ENCODE measurements at places on chromosomes 11 and 22.

DNA sequence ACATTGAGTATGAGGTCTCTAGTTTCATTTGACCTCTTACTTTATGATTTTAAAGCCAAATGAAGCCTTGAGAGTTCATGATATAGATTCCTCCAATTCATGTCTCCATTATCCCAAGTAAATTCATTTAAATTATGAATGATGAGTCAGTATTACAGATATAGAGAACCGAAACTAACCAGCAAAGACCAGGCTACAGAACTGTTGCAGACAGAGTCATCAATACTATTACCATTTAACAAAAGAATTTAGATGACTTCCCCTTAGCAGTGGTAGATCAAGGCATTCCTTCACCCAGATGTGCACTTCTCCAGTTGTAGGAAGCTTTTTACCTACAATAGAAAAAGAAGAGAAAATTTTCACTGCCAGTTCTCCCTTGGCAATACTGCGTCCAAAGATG, 11.8 kb upstream of the CCDC89 start:
- DNase-seq, result no peak

GRCh38 chr11:63765688-63766241, 2.8 kb downstream of the ZFTA start:
- DNase-seq, result no peak

- no peak for DNase-seq
Measured at GRCh38 chr11:121613724-121614123, 161.0 kb upstream of the SORL1-AS1 start.

GRCh38 chr11:35621620-35622019, 3.4 kb downstream of the FJX1 start:
- no peak for DNase-seq

- no peak for DNase-seq
Measured at GRCh38 chr11:1970956-1971355, 23.8 kb downstream of the MRPL23 start.

DNA sequence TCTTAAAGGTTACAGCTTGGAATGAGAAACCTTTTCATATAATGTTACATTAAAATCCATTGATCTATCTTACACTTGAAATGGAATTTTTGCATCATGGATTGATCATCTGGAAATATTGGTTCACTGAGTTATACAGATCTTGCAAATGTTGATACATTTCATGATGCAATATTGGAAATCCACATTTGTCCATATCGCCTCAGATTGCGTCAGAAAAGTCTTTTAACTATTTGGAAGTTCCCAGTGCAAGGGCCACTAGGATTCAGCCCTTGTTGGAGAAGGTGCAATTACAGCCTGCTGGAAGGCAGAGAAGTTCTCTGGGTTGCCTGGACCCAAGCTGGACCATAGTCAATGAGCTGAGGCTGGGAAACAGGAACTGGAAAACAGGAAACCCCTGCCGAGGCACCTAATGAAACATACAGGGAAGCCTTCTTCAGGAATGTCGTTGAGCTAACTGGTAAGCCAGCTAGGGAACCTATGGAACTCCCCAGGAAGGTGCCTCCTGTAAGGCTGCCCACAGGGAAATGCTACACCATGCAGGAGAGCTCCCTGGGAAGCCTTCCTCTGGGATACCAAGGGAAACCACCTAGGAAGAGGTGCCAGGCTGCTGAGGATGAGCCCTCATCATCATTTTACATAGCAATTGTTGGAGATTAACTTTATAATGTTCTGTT, 600.4 kb upstream of the CADM1 start:
- no peak for DNase-seq

- DNase-seq, result no peak
Measured at GRCh38 chr11:43649501-43649900, 31.0 kb upstream of the HSD17B12 start.

DNA sequence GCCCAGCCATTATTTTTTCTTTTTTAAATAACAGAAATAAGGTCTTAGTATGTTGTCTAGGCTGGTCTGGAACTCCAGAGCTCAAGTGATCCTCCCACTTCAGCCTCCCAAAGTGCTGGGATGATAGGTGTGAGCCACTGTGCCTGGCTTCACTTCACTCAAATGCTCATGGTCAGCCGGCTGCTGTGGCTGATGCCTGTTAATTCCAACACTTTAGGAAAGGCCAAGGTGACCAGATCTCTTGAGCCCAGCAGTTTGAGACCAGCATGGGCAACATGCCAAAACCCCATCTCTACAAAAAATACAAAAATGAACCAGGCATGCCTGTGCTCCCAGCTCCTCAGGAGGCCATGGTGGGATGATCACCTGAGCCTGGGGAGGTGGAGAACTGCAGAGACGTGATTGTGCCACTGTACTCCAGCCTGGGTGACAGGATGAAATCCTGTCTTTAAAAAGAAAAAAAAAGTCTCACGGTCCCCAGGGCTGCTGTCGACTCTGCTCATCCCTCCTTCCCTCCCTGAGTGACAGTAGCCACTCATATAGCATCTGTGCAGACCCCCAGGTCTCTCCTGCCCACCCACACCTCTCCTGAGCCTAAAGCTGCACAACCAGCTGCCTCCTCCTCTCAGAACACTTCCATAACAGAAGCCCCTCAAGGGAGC, 3.6 kb downstream of the YDJC start:
- no peak for DNase-seq

DNA sequence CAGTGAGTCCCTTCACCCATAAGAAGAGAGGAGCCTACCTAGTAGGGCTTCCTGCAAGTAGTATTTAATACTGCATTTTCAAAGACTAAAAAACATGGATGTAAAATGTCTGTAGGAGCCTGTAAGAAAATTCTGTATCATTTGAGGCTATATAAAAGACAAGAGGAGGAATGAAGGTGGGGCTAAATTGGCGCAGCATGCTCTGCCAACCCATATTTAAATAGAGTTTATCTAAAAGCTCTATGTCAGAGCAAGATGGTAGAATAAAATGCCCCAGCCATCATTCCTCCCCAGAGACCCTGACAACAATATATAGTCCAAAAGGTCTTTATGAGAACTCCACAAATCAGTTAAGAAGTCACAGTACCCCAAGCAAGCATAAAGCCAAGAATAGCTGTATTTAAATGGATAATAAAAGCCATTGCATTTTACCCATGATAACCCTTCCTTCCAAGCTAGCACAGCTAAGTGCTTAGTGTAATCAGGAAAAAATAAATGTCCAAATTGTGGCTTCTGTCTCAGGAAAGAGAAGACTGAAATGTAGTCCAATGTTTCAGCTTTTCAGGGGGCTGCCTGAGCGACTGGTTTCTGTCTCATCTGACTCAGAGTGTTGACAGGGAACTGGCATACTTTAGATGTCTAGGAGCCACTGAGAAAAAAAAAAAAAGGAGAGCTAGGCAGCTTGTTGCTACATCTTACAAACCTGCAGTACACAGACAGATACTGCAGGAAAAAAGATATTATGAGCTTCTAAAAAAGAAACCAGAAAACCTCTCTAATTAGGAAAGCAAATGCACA, 258.6 kb downstream of the METTL15 start:
- DNase-seq, result no peak

DNA sequence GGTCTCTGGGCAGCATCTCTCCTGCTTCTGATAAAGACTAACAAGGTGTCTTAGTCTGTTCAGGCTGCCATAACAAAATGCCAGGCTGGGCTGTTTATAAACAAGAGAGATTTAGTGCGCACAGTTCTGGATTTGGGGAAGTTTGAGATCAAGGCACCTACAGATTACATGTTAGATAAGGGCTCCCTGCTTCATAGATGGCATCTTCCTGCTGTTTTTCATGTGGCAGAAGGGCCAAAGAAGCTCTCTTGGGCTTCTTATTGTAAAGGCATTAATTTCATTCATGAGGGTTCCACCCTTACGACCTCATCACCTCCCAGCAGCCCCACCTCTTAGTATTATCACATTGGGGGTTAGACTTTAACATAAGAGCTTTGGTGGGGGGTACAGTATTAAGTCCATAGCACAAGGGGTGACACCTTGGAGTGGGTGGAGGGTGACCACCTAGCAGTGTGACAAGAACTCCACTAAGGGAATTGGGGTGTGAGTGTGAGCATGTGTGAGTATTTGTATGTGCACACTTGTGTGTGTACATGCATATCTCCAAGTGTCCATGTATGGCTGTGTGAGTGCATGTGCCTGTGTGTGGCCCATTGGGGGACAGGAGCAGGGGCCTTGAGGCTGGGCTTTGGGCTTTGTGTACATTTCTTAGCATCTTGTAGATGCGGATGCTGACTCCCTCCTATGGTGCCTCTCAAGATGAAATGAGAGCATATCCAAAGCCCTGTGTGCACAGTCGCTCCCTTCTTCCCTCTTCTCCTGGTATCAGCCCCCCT, 42.7 kb downstream of the BCR start:
- DNase-seq, result no peak

GRCh38 chr11:118471030-118471429, 34.7 kb downstream of the KMT2A start:
- DNase-seq, result no peak

GRCh38 chr11:114377612-114378267, 22.6 kb downstream of the C11orf71 start:
- DNase-seq, result no peak

DNA sequence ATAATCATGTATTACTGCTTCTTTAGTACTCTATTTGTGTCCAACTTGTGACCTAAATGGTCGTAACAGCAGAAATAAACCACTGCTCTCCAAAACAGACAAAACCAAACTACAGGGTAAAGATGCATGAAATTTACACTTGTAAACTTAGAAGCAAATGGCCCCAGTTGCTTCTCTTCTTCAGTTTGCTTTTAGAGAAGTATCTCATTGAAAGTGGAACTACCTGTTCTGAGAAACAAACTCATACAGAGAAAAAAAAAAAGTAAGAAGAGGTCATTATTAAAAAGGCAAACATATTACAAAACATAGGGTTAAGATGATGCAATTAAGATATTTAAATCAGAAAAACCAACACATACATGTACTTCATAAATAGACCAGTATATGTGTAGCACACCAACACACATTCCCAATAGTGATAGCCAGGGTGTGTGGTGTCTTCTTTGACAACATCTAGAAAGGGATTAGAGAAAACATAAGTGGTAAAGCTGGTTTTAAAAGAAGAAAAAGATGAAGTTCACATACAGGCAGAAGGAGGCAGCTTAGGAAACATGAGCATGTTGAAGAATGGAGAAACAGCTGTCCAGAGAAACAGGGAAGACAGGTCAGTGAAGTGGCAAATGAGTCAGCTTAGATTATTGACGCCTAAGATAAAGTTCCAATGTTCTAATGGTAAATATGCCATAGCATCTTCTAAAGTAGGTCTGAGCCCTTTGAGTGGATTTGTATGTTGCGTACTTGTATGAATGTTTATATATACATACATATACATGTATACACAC, 844.7 kb upstream of the CCDC90B start:
- DNase-seq, result no peak

GRCh38 chr11:14015711-14016110, 53.2 kb downstream of the SPON1 start:
- no peak for DNase-seq

GRCh38 chr22:33404723-33405122, 346.5 kb upstream of the SYN3 start:
- DNase-seq, result no peak

DNA sequence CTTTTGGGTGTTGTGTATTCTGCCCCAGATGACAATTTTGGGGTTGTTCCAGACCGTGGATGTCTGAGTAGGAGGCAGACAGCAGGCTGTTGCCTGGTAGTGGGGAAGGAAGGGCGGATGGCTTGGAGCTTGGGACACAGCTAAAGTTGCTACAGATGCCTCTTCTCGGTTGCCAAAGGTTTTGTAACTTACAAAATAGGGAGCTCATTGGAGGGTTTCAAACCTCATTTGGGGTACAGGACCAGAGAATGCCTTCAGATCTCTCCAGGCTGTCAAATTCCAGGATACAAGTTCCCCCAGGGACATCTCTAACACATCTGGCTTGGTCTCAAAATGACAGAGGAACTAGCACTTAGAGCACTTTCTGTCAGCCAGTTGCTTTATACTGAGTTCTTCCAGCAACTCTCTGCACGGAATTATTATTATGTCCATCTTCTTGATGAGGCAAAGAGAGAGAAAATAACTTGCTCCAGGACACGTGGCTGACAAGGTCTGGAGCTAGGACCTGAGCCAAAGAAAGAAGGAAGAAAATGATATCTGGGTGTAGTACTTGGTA, 56.0 kb downstream of the SLC1A2 start:
- DNase-seq, result no peak

- no peak for DNase-seq
Measured at GRCh38 chr22:43731988-43732387, 80.1 kb downstream of the EFCAB6 start.

GRCh38 chr11:88535916-88536547, 198.5 kb upstream of the CTSC start:
- DNase-seq, result no peak

- no peak for DNase-seq
Measured at GRCh38 chr22:35703861-35704584, 13.6 kb upstream of the APOL5 start.

DNA sequence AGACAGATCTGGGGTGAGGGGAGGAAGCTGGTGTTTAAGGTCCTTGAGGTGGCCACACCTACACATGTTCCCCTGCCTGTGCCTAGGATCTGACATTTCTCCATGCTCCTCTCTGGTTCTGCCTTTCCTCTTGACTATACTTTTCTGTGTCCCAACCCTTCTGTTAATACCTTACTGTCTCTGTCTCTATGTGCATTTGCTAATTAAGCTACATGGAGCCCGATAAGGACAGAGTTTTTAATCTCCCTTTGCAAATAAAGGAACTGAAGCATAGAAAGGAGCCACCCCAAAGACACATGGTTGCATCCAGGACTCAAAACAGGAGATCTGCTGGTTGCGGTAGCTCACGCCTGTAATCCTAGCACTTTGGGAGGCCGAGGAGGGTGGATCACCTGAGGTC, 33.1 kb upstream of the CDON start:
- no peak for DNase-seq

GRCh38 chr11:63599211-63600122, 14.8 kb downstream of the PLAAT3 start:
- no peak for DNase-seq

DNA sequence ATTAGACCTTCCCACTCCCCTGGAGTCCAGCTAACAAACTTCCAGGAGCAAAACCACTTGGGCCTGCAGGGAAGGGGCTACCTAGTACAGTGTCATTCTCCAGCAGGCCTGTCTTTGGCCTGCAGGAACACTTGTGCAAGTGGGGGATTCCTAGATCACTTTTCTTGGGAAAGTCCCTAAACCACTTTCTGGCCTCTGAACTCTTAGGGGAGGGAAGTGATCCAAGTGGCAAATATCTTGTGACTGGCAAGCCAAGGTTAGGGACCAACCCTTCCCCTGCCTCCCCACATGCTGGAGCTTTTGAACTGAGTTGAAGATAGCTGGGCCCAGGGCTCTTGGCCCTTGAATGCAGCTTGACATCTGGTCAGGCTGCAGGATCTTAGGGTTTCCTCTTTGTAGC, 17.2 kb downstream of the PPFIBP2 start:
- DNase-seq, result no peak

DNA sequence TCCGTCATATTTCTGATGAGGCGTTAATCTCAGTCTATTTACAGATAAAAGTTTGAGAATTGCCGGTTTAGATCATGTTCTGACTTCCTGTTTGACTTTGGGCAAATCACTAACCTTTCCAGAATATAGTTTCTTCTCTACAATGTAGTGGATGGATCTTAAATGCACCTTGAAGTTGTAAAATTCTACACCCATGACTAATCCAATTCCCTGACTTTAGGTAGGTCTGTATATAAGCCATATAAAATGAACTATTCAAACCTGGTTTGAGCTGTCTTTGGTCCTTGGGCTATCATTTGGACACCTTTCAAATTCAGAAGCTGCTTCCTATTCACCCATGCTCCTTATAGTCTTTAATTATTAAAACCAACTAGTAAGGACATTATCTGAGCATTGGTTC, 52.2 kb upstream of the BLID start:
- DNase-seq, result no peak

All from HL-60 (cell line).